ENCODE measurements at places on chromosomes 2 and 18.

DNA sequence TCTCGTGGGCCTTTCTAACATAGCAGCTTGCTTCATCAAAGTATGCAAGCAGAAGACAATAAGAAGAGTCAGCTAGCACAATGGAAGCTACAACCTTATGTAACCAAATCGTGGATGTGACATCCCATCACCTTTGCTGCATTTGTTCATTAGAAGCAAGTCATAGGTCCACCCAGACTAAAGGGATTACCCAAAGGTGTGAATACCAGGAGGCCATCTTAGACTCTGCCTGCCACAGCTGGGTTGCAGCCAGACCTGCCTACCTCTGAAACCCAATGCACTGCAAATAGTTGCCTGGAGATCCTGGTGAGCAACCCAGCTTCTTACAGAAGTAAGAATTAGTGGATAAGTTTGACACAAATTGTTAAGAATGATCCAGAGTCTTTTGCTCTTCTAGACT, 10.6 kb downstream of the SLC1A4 start:
- DNase-seq: no peak

- DNase-seq: no peak
These were observed 123.0 kb downstream of the ABCA12 start for GRCh38 chr2:215015421-215015820.

GRCh38 chr2:67954093-67954748, 108.6 kb downstream of the C1D start:
- no peak for DNase-seq

- no peak for DNase-seq
These were observed 56.9 kb downstream of the MCFD2 start for GRCh38 chr2:46858702-46859090.

GRCh38 chr2:143740431-143740830, 611.2 kb downstream of the ARHGAP15 start:
- DNase-seq: no peak

DNA sequence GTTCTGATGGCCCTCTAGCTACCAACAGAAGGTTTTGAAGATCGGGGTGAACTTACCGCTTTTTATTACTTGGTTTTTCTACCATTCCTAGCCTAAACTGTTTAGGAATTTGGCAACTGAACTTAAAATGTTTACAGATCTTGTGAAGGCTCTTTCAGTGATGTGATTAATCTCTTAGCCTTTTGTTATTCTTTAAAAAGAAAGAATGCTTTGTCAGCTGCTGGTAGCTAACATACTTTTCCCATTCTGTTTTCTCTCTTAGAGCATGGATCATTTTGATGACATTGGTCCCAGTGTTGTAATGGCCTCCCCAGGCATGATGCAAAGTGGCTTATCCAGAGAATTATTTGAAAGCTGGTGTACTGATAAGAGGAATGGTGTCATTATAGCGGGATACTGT, 18.1 kb downstream of the CPSF3 start:
- DNase-seq: no peak

DNA sequence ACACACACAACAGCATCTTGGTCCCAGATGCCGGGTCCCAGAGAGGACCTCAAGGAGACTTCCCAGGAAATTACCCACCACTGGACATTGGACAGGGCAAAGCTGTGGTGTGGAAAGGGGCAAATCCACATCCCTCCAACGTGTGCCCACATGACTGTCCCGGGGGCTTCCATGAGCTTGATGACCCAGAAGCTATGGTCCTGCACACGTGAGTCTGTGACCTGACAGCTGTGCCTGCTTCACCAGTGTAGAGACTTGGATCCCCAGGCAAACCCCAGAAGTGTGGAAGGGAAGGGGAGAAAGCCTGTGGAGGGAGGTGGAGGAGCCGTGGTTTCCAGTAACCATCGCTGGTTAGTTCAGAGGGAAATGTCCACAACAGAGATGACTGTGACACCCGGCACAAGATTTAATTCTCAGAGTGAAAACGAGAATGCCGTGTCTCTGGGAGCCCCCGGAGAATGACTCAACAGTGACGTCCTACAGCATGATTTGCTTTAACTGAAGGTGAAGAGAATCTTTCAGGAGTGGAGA, 19.1 kb upstream of the GPR55 start:
- no peak for DNase-seq

DNA sequence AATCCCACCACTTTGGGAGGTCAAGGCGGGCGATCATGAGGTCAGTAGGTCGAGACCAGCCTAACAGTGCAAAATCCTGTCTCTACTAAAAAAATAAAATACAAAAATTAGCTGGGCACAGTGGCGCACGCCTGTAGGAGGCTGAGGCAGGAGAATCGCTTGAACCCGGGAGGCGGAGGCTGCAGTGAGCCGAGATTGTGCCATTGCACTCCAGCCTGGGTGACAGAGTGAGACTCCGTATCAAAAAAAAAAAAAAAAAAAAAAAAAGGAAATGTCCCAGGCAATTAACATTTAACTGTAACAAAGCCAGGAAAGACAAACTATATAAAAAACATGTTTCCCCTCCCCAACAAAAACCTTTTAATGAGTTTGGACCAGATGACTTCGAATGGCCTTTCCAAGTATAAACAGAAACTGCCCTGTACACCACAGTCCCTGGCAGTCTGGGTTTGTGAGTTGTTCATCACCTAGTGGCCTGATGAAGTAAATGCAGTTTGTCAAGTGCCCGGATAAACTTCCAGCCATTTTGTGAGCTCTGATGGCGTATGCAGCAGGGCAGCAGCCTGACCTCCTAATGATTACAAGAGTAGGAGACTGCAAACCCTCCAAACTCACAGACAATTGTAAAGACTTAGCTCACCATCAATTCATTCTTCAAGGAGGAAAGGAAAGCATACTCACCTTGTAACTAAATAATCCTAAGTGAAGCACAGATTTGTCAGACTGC, 16.6 kb upstream of the PCBP1 start:
- peak; percentile 75 for DNase-seq

DNA sequence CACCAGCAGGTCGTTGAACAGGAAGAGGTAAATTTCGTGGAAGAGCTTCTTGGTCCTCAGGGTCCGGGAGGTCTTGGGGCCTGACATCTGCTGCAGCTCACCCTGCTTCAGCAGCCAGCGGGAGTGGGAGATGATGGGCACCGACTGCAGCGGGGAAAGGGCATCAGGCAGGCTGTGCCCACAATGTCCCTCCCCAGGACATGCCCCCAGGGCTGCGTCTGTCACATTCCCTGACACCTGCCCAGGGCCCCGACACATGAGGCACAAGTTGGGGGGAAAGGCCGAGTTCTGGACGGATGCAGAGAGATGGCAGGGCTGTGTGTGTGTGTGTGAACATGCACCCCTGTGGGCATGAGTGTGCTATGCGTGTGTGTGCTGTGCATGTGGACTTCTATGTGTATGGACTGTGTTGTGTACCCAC, 13.9 kb downstream of the SNORC start:
- peak; percentile 9 for DNase-seq

DNA sequence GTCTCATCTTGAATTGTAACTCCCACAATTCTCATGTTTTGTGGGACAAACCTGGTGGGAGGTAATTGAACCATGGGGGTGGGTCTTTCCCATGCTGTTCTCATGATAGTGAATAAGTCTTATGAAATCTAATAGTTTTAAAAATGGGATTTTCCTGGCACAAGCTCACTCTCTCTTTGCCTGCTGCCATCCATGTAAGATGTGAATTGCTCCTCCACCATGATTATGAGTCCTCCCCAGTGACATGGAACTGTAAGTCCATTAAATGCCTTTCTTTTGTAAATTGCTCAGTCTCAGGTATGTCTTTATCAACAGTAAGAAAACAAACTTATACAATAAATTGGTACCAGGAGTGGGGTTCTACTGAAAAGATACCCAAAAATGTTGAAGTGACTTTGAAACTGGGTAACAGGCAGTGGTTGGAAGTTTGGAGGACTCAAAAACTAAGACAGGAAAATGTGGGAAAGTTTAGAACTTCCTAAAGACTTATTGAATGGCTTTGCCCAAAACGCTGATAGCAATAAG, 601.4 kb downstream of the ZEB2 start:
- DNase-seq: no peak

- DNase-seq: no peak
These were observed 84.4 kb downstream of the MAP4K4 start for GRCh38 chr2:101781791-101782426.

DNA sequence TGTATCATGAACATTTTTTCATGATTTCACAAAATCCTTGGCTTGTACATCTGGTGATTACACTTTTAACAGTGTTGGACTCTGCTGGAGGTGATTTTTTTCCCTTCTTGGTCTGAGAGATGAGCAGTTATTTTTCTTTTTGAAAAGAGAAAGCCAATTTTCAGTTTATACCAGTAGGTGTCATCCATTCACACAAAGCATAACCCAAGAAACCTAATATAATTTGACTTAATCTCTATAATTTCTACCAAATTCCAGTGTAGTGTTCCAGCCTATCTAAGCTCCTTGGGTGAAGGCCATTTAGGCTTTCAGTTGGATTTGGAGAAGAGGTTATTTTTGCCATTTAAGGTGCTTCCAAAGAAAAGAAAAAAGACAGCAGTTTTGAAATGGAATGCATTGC, 7.7 kb upstream of the ICOS start:
- DNase-seq: no peak

GRCh38 chr2:217127744-217128143, 267.9 kb upstream of the TNP1 start:
- peak; percentile 30 for DNase-seq

DNA sequence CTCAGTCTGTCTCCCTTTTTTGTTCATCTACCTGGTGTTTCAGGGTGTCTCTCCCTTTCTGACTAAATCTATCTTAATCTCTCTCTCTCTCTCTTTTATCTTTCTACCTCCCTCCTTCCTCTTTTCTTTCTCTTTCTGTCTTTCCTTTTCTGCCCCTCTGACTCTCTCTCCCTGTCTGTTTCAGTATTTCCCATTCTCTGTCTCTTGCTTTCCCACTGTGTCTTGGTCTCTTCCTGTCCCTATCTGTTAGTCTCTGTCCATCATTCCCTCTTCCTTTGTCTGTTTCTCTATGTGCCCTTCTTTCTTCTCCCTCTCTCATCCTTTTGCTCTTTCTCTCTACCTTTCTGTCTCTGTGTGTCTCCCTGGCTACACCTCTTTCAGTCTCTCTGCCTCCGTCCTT, 56.7 kb downstream of the R3HDM1 start:
- no peak for DNase-seq
